ENCODE measurements at places on chromosomes 5 and 9.

DNA sequence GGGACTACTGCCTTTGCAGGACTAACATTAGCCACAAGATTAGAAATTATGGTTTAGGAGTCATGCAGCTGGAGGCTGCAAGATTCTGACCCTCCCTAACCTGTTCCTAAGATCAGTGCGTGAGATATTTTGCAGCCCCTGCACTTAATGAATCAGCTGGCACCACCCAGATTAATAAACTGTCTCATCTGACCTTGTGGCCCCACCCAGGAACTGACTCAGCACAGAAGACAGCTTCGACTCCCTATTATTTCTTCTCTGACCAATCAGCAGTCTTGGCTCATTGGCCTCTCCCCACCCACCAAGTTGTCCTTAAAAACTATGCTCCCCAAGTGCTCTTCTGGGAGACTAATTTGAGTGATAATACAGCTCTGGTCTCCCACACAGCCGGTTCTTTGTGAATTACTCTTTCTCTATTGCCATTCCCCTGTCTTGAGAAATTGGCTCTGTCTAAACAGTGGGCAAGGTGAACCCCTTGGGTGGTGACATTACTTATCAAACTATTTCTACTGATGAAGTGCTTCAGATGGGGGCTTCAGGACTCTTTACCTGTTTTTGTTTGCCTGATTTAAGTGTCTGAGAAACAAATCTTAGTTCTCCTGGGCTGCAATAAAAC is 17.0 kb downstream of the CTSL start:
- no peak for DNase-seq

DNA sequence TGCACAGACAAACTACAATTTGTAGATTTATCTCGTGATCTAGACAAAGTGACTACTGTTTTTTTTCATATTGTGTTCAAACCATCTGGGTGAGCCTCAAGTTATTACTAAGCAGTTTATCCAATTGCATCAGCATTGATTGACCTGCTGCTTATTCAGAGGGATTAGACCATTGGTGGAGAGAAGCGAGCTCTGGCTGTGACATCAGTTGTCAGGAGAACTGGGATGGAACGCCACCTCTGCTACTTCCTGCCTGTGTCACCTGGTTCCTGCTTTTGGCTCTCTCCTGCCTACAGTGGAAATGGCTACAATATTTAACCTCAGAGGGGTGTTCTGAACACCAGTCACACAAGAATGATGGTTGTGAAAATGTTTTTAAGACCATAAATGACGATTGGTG is 12.1 kb downstream of the NR4A3 start:
- no peak for DNase-seq

- no peak for DNase-seq
Observed at GRCh38 chr9:131358556-131358955, 35.3 kb upstream of the PRRC2B start.

- no peak for DNase-seq
Observed at GRCh38 chr9:88872192-88872946, 118.9 kb upstream of the S1PR3 start.

GRCh38 chr5:89535411-89535810 is 652.4 kb upstream of the MEF2C start:
- DNase-seq = no peak

- peak; percentile 32 for DNase-seq
Observed at GRCh38 chr9:73038613-73039012, 85.8 kb upstream of the ALDH1A1 start.

DNA sequence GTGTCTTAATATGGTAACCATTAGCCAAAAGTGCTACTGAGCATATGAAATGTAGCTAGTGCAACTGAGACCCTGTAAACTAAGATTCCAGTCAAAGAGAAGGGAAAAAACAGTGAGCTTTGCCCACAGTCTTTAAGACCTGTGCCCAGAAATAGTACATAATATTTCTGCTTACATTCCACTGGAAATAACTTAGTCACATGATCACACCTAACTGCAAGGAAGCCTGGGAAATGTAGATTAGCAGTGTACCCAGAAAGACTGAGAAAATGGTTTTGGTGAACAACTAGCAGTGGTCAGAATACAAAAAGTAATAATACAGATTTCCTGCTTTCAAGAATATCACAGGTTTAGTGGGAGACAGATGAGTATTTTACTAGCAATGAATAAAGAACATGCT is 2.5 kb upstream of the CPLANE1 start:
- no peak for DNase-seq

- DNase-seq = no peak
Observed at GRCh38 chr5:109947667-109948066, 257.9 kb downstream of the MAN2A1 start.

DNA sequence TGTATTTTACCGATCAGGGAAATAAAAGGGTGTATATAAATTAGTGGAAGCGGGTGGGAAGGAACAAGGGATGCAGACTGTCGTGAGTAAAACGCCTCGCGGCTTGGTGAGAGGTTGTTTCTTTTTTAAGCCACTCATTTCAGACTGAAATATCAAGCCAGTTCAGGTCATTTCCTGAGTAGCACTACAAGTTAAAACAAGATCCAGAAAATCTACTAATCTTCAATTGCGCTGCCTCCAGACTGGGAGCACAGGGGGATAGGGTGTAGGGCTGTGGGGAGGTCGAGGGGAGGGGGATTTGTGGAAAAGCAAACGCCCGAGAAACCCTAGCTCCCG is 140.8 kb downstream of the TSSK1B start:
- DNase-seq = peak; percentile 60

GRCh38 chr5:103234239-103234975 is 24.2 kb upstream of the MACIR start:
- DNase-seq = no peak

GRCh38 chr9:98902516-98902915 is 41.2 kb upstream of the COL15A1 start:
- DNase-seq = no peak

DNA sequence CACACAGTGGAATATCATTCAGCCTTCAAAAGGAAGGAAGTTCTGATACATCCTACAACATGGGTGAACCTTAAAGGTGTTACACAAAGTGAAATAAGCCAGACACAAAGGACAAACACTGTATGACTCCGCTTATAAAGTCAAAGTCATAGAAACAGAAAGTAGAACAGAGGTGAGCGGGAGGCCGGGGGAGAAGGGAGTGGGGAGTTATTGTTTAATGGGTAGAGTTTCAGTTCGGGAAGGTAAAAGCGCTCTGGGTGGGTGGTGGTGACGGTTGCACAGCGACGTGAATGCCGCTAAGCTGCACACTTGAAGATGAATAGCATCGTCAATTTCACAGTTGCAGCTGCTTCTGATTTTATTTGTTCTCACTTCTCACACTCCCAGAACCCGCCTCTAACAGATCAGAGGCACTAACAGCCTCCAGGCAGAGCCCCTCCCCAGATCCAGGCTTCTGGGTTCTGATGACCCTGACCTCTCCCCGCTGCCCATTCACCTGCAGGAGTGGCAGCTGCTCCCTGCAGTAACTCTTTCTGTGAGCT is 34.1 kb downstream of the BNIP1 start:
- DNase-seq = no peak

GRCh38 chr5:131536211-131536826 is 98.7 kb downstream of the RAPGEF6 start:
- peak; percentile 51 for DNase-seq

- no peak for DNase-seq
Observed at GRCh38 chr9:113508111-113508749, 44.7 kb downstream of the RGS3 start.

DNA sequence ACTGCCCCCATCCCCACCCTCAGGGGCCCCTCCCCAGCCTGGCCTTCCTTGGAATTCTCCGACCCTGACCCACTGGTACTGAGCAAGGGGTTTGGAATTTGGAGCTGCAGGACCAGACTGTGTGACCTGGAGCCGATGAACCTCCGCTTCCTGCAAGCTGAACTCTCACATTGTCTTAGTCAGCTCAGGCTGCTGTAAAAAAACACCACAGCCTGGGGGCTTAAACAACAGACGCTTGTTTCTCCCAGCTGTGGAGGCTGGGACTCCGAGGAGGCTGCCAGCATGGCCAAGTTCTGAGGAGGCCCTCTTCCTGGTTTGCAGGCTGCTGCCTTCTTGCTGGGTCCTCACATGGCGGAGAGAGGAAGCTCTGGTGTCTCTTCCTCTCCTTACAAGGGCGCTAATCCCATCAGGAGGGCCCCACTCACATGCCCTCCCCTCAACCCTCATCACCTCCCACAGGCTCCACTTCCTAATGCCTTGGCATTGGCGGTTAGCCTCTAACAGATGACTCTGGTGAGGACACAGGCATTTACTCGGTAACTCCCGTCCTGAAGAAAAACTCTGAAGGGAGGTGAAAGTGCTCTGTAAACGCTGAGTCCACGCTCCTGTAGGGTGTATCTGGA is 42.4 kb downstream of the C5orf15 start:
- no peak for DNase-seq

DNA sequence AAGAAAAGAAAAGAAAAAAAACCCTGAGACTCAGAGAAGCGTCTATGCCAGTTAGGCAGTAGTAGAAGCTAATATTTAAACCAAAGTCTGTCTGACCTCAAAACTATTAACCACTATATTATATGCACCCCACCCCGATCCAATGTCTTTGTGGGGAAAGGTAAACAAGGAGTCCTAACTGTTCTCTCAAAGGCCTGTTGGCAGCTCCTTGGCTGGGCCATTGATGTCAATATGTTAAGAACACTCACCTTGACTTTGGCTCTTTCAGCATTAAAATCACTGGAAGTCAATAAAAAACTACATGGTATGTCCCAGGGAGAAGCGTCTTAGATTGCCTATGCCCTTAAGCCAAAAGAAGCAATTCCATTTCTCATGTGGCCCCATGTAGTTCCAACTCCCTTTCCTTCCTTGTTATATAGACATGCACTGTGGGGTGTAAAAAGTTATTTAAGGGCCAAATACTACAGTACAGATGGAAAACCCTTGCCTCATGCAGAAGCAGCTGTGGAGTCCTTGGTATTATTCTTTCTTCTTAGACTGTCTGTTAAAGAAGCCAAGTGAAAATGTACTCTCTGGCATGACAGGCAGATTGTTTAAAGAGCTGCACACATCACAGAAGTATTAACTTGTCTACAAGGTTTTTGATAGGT is 308.6 kb upstream of the RPS23 start:
- DNase-seq = no peak

DNA sequence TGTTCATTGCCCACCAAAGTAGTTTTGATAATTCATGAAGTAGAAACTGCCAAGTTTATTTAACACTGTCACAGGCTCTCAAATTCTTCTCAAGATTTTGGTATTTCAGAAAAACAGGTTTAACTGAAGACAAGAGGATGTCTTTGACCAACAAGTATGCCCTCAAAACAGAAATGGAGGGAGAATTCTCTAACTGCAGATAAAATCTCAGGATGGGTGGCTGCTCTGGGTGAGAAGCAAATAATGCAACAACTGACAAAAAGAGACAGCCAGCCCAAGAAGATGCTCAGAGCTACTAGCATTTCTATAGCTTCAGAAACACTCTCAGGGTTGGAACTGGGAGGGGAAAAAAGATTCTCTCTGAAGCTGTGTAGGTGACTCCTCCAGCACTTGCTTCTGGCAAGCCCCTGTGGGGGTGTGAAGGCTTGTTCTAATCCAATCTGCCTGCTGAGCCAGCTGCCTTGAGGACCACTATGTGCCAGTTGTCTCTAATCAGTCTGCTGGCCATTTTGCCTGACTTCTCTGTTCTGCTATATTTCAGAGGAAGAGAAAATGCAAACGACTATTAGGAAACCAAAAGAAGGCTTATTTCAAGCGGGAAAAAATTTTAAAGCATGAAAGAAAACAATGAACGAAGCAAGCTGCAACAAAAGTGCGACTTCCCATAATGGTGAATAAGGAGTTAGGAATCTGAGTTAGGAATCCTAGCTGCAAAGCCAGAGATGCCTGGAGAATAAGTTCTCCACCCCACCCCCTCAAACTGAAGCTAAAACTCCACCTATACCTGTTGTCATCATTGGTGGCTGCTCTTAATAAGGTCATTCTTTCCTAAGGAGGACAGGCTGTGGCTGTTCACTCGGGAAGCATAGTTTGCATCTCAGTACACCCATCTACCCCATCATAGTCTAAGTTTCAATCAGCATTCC is 147.5 kb downstream of the GNAQ start:
- DNase-seq = peak; percentile 22

GRCh38 chr9:6780690-6781089 is 22.9 kb downstream of the KDM4C start:
- no peak for DNase-seq

DNA sequence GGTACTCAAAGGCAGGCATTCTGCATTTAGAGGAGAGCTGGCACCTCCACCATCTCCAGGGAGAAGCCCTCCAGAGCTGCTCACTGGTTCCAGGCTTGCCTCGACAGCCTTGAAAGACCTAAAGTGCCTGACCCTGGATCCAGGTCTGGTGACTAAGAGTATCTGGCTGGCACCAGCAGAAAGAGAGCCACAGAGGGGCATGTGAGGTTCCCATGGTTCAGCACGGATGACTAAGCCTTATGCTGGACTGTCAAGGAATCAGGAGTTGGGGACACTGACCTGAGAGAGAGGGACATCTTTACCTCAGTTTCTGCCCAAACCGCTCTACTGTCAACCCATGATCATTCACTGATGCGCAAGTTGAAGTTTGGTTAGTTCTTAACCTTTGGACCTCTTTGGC is 3.0 kb downstream of the ACTL7A start:
- DNase-seq = no peak

DNA sequence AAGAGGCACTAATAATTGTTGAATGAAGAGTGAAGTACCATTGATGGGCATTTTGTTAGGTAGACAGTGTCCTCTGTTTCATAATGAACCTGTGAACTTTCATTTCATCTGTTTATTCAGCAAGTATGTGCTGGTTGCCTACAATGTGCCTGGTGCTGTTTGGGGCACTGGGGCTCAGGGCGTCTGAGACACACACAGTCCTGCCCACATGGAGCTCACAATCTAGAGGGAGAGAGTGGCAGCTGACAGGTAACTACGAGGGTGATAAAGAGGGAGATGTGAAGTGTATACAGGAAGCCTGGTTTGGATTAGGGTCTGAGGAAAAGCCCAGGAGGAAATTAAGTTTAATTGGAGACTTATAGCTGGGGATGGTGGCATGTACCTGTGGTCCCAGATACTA is 28.5 kb upstream of the NDST1 start:
- no peak for DNase-seq

DNA sequence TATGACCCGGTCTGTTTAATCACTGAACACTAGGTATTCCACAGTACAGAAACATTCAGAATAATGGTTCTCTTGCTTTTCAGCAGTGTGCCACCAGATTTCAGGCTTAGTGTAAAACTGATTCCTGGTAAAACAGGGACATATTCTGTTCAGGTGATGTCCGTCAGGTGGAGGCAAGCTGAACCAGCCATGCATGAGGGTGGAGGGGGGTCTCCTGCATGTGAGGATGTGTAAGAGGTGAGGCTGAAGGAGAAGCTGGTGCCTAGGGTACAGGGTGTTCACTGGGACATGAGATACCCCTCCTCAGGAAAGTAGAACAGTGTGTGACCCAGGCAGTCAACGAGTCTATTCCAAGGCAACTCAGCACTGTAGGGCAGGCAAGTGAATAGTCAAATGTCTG is 563.9 kb downstream of the BNC2 start:
- DNase-seq = no peak
